Mammary epithelial cell (primary cell): ENCODE measurements at places on chromosomes 3 and 15. TPM values are rescaled to one million over a fixed set of nuclear protein-coding genes. Genes with fewer than 3 reads are reported as not detected.

Gene CNTN3
- total RNA-seq = 28.6 and 29.8 TPM in 2 replicates

Gene PTPN23
- 31.3 TPM for total RNA-seq

Gene UACA
- 33.6 and 39.6 TPM in 2 replicates for total RNA-seq

Gene GOLGA6D
- not detected in 2 replicates for total RNA-seq

Gene ZMAT3
- total RNA-seq = 31.3 and 36.4 TPM in 2 replicates

Gene COL7A1
- total RNA-seq = 130 TPM

Gene SLC2A2
- not detected in 2 replicates for total RNA-seq

Gene RPL29
- total RNA-seq = 1,040 TPM

Gene POPDC2
- total RNA-seq = 0.31 and 0.64 TPM in 2 replicates

Gene MYL3
- not detected in 2 replicates for total RNA-seq

Gene LHFPL4
- total RNA-seq = not detected in 2 replicates

Gene TTLL13
- 0.21 TPM in 1 of 2 replicates, not detected in the other for total RNA-seq

Gene ROBO2
- not detected in 2 replicates for total RNA-seq

Gene COMMD2
- 29.3 TPM for total RNA-seq

Gene IL17RC
- 46.8 TPM for total RNA-seq

Gene C2CD4B
- not detected for total RNA-seq
